ENCODE measurements at places on chromosomes 6 and 20.

DNA sequence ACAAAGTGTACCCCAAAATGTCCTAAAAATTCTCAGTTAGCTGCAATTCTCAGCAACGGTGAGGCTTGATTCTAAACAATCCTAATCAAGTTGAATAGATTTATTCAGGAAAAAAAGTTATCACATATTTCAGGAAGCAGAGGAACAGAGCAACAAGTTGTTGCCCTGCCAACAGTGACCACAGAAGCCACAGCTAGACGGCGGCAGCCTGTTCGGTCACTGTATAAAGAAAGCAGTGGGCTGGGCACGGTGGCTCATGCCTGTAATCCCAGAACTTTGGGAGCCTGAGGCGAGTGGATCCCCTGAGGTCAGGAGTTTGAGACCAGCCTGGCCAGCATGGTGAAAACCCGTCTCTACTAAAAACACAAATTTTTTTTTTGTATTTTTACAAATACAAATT lies 171.2 kb upstream of the BMP5 start:
- no peak for DNase-seq

DNA sequence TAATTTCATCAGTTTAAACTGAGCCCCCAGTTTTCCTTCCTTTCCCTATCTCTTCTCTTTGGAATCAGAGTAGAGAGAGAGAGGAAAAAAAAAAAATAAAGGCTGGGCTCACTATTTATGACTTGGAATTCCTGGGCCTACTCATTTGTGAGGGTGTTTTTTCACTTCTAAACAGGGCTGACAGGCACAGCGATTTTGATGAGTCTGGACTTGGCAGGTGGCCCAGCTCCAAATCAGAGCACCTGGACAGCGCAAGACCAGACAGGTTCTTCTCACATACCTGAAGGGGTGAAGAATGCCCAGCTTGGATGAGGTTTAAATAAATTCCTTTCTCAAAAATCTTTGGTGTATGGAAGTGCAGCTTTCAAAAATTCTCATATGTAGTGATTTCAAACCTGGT lies 122.2 kb downstream of the KIF13A start:
- DNase-seq = no peak

DNA sequence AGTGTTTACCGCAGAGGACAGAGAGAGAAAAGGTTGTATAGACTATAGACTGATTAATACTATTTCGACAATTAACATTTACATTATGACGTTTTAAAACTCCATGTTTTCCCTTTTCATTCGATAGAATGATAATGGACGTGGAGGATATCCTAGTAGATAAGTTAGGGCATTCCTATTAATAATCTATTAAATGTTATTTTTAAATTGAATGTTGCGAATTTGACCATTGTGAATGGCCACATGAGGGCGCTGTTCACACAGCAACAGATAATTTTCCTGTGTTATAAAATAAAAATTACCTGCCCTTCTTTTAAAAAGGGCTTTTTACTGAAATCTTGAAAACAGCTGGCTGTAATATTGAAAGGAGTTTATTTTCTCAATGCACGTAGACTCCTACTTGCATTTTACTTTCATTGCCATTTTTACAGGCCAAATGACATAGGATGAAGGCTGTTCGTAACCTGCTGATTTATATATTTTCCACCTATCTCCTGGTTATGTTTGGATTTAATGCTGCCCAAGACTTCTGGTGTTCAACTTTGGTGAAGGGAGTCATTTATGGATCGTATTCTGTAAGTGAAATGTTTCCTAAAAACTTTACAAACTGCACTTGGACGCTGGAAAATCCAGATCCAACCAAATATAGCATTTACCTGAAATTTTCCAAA lies 3.3 kb downstream of the ADGRB3 start:
- DNase-seq = no peak

DNA sequence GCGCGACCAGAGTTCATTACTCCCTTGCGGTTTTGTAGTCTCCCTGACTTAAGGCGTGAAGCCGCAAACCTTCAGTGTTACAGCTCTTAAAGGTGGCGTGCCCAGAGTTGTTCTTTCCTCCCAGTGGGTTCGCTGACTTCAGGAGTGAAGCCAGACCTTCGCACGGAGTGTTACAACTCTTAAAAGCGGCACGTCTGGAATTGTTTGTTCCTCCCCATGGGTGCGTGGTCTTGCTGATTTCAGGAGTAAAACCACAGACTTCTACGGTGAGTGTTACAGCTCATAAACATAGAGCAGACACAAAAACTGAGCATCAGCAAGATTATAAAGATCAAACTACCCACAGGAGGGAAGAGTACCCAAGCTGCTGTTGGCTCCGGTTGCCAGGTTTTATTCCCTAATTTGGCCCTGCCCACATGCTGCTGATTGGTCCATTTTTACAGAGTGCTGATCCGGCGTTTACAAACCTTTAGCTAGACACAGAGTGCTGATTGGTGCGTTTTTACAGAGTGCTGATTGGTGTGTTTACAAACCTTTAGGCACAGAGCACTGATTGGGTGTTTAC lies 10.4 kb downstream of the TMEM14C start:
- no peak for DNase-seq

- no peak for DNase-seq
Measured at GRCh38 chr6:69578361-69578890, 218.4 kb downstream of the LMBRD1 start.

- DNase-seq = no peak
Measured at GRCh38 chr6:65719101-65719500, 12.1 kb upstream of the EYS start.

- no peak for DNase-seq
Measured at GRCh38 chr6:163226836-163227485, 187.6 kb upstream of the QKI start.

DNA sequence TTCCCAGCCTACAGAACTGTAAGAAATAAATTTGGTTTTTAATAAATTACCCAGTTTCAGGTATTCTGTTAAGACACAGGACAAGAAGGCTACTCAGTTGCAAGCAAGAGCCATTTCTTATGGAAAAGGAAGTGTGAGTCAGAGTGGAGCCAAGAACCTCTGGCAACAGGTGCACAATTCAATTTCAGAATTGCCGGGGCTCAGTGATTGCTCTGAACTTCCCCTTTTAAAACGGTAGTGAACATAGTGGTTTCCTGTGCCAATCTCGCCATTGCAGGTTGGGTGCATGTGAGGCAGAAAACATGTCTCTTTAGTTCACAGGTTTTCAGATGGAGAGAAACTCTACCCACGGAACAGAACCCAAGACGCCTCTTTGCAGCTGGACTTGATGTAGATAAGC lies 16.4 kb downstream of the PIGT start:
- no peak for DNase-seq

GRCh38 chr6:28648035-28648877 lies 122.6 kb downstream of the GPX5 start:
- DNase-seq = peak; percentile 25

- DNase-seq = no peak
Measured at GRCh38 chr6:42367353-42368011, 84.2 kb downstream of the TRERF1 start.

GRCh38 chr6:160871320-160871719 lies 120.2 kb upstream of the MAP3K4 start:
- DNase-seq = no peak

DNA sequence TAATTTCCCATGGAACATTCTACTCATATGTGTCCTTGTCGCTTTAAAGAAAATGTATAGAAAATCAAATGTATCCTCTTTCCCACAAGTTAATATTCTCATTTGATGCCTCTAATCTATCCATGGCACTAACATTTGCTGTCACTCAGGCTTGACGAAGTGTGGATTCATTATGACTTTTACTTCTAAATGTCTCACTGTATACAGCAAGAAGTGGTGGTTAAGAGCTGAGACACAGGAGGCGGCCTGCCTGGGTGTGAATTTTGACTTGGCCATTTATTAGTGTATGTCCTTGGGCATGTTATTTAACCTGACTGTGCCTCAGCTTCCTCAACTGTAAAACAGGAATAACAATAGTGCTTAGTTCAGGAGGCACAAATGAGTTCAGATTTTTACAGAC lies 70.0 kb downstream of the TRMT6 start:
- no peak for DNase-seq

DNA sequence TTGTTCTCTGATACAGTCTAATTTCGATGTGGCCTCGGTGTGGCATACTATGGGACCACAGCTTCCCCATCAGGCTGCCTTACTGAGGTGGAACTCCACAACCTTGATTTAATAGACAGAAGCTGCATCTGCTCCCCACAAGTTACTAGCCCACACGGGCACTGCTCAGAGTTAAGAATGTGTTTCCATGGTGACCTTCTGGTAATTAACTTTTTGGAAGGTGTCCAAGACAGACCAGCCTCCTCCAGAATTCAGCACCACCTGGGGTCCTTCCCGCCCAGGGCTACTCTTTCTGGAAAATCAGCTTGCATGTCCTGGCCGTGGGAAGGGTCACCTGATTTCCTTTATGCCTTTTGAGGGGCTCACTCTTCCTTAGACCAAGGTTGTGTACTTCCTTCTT lies 48.7 kb upstream of the CDH4 start:
- no peak for DNase-seq

DNA sequence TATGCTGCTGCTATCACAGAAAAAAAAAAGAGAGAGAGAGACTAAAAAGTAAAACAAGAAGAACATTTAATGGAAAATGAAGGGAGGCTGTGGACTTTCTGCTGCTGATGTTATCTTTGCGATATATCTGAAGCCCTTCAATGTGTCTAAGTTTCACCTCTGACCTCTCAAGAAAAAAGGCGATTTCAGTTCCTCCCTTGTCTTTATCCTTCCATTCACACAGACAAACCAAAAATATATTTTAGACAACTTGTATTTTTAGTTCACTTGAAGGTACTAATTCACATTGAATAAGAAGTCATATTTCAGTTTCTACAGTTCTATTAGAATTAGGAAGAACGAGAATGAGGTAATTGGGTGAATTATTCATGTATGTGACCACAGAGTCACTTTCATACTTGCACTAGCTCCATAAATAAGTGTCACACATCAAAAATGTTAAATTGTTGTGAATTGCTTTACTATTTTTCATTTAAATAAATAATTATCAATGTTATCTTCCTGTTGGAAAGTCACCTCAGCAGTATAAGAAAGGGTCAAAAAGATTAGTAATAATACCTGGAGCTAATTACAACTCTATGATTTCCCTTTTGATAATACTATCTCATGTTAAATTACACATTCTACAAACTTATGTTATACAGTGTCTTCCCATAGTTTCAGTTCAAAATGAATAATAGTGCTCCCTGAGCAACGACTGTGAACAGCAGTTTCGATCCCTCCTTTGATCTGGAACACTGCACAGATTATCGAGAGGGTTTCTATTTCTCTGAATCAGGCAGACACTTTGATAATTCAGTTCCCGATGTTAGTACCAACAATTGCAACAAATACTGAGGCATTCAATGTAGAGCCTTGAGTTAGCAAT lies 85.2 kb upstream of the PLCB4 start:
- DNase-seq = no peak

Data from stimulated activated CD4-positive, alpha-beta T cell treated with anti-CD3 and anti-CD28 coated beads, Interleukin-2, amount 100 ng/mL, for 4 hours (primary cell).